ENCODE measurements at places on chromosomes 13 and 19. TPM values are rescaled to one million over a fixed set of nuclear protein-coding genes. Genes with fewer than 3 reads are reported as not detected.

Gene TNFSF11
- not detected for total RNA-seq

Gene ZNF808
- total RNA-seq, result 1.8 TPM

Gene MAP2K7
- total RNA-seq, result 28.8 TPM

Gene NLRP5
- total RNA-seq, result not detected

Gene ZNF575
- total RNA-seq, result 0.08 TPM

Gene DACT3
- 0.29 TPM for total RNA-seq

Gene S1PR4
- total RNA-seq, result not detected

Gene NCCRP1
- total RNA-seq, result 0.31 TPM

Gene APLP1
- total RNA-seq, result 7.0 TPM

Gene PLK5
- not detected for total RNA-seq

Gene ZNF296
- total RNA-seq, result 1.5 TPM

Gene ZNF154
- total RNA-seq, result not detected

Gene PSG2
- not detected for total RNA-seq

Gene FCGBP
- 14.8 TPM for total RNA-seq

Gene IZUMO2
- not detected for total RNA-seq

Gene DMKN
- 7.0 TPM for total RNA-seq

Gene ZNF486
- total RNA-seq, result 0.15 TPM

Gene LILRB1
- not detected for total RNA-seq

Gene OLFM2
- total RNA-seq, result not detected

Gene GADD45B
- 15.2 TPM for total RNA-seq

Gene CPAMD8
- not detected for total RNA-seq

Gene CPB2
- total RNA-seq, result not detected

Gene PALM
- 0.13 TPM for total RNA-seq

Gene MEIOSIN
- not detected for total RNA-seq

Gene LYL1
- 1.8 TPM for total RNA-seq

Gene MBD3L2B
- total RNA-seq, result not detected

Gene ERICH4
- total RNA-seq, result not detected

Gene MYH14
- 172 TPM for total RNA-seq

Gene YJEFN3
- 1.9 TPM for total RNA-seq

Gene ZNF135
- not detected for total RNA-seq

Gene ZNF776
- total RNA-seq, result 14.6 TPM
